ENCODE measurements at places on chromosomes 4 and X. TPM values are rescaled to one million over a fixed set of nuclear protein-coding genes. Genes with fewer than 3 reads are reported as not detected.
A peak's percentile ranks its signal among the peaks of the same experiment; 100 is the strongest.

GRCh38 chr4:13525606-13526281 is 18.6 kb downstream of the NKX3-2 start:
- no peak for DNase-seq

Gene HOPX
- total RNA-seq = 281 TPM

GRCh38 chr4:8167291-8167690 is 8.7 kb upstream of the ABLIM2 start:
- no peak for DNase-seq

- DNase-seq = peak; percentile 84
Measured at GRCh38 chrX:118839334-118839958, 15.8 kb downstream of the ZCCHC12 start.

Gene GNL3L
- total RNA-seq = 91.0 TPM

DNA sequence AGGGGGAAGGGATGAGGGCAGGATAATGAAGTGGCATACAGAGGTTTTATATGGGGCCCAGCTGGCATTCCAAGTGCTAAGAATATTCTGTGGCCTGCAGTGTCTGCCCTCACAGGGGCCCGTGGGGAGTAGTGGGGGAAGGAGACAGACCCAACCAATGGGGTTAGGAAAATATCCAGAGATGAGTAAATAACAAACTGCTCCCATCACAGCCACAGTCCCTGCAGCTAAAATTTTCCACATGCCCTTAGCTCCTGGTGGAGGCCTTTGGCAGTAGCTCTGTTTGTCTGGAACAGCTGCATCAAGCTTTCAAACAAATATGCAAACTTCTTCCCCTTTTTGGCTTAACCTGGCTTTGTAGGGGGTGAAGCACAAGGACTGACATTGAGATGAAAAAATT is 3.1 kb downstream of the SRPX2 start:
- DNase-seq = no peak

DNA sequence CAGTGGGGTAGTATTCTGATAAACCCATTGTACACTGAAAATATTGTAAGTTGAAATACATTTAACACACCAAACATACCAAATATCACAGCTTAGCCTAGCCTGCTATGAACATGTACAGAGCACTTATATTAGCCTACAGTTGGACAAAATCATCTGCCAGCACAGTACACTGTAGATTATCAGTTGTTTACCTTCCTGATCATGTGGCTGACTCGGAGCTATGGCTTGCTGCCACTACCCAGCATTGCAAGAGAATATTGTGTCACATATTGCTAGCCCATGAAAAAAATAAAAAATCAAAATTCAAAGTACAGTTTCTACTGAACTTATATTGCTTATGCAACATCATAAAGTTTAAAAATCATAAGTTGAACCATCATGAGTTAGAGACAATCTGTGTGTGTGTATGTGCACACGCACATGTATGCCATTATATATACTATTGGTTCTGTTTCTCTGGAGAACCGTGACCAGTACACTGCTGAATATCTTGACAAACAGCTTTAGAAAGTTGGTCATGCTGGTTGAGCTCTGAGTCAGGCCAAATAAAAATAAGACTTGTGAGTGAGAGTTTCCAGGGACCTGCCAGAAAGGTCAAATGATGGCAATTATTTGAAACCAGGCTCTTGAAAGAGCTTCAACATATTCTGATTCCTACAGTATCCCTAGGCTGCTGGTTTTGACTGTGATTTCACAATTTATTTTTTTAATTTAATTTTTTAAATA is 238.5 kb downstream of the PRR32 start:
- DNase-seq = no peak

Gene GLRA3
- total RNA-seq = not detected

DNA sequence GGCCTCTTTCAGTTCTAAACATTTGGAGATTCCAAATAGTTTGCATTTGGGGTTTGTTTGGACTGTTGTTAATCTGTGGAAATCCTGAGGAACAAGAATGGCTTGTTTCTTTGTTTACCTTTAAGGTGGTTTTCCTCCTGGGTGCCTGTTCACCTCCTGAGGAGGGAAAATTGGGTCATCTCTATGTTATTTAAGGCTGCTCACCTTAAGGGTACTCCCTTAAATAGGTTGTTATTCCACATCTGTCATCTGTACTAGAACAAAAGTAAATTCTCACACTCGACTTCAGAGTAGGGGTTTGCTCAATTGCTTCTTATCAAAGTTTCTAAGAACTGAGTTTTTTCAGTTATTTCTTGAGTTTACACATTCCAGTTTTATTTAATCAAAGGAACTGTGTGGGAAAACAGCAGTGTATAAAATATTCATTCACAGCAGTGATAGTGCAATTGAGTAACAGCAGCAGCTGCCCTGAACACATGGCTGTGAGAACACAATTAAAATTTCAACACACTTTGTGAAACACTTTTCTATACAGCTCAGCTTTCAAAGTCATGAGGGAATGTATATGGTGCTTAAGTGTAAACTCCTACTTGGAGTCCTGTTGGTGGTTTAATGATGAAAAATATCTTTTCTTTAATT is 238.5 kb upstream of the PGRMC2 start:
- DNase-seq = no peak

DNA sequence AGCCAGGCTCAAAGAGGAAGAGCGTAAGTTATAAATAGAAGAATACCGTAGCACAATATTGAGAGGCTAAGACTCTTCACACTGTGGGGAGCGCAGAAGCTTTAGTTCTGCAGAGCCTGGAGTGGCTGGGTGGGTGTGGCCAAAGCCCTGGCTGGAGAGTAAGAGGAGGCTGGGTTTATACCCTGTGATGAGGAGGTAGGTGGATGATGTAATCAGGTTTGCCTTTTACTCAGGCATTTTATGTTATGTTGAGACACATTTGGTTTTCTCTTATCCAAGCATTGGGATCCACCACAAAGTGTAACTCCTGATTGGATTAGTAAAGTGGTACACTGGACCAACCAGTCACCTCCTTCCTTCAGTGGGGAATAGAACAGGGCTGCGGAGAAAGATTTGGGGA is 13.9 kb downstream of the CDS1 start:
- no peak for DNase-seq

GRCh38 chrX:122004127-122004526 is 956.7 kb downstream of the GLUD2 start:
- DNase-seq = no peak

Gene CLDN2
- not detected for total RNA-seq

Gene MAGEA11
- not detected for total RNA-seq

Gene FGG
- total RNA-seq = not detected

DNA sequence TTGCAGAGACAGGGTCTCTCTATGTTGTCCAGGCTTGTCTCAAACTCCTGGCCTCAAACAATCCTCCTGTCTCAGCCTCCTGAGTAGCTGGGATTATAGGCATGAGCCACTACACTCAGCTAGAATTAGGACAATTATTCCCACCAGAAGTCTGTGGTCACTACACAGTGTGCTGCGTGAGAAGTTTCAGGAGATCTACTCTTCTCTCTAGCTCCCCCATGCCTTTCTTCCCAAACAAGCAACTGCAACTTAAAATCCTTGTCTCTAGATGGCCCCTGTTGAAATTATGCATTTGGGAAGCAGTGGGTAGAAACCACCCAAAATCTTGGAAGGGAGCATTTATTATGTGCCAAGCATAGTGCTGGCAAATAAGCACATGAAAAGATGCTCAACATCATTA is 21.1 kb upstream of the MAP7D3 start:
- DNase-seq = no peak

DNA sequence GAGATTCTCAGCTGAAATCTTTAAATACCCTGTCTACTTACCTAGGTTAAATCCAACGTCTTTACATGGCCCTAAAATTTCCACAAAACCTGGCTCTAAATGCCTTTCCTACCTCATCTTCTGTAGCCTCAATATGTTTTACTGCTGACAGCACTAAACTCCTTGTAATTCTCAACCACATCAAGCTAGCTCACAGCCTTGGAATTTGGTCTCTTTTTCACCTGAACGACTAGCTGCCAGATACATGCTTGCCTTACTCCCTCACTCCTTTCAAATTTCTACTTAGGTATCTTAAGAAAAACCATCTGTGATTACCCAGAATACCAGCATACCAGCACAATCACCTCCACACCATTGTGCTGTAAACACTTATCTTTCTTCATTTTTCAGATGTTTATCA is 635.6 kb upstream of the PCDH10 start:
- DNase-seq = no peak

DNA sequence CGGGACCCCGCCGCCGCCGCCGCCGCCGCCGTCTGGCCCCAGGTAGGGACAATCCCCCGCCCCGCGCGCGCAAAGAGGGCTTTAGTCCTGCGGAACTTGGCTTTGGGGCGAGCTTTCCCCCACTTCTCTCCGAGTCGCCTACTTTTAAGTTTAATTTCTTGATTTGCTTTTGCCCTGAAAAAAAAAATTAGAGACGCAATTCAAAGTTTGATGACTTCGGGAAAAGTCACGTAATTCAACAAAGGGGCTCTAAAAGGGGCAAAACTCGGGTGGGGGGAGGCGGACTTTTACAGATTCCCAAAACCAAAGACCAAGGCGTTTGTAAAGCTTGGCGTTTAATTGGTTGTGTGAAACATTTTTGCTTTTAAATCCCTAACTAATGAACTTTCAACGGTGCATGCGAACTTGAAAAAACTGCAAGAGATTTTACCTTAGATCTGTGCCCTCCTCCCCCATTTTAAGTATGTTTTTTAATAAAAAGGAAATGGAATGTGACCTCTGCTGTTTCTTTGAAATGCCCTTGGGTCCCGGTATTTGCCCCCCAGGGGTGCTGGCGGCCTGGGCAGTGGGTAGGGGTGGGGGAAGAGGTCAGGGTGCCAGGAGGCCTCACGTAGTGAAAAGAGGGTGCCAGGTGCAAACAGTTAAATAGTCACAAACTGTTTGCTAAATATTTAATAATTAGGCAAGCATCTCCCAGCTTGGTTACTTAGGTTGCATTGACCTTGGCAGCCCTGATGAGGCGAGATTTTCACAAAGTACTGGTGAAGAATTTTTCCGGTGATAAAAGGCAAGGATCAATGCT is 209.7 kb downstream of the NWD2 start:
- no peak for DNase-seq

- no peak for DNase-seq
Measured at GRCh38 chr4:72953571-72953970, 115.9 kb downstream of the COX18 start.

DNA sequence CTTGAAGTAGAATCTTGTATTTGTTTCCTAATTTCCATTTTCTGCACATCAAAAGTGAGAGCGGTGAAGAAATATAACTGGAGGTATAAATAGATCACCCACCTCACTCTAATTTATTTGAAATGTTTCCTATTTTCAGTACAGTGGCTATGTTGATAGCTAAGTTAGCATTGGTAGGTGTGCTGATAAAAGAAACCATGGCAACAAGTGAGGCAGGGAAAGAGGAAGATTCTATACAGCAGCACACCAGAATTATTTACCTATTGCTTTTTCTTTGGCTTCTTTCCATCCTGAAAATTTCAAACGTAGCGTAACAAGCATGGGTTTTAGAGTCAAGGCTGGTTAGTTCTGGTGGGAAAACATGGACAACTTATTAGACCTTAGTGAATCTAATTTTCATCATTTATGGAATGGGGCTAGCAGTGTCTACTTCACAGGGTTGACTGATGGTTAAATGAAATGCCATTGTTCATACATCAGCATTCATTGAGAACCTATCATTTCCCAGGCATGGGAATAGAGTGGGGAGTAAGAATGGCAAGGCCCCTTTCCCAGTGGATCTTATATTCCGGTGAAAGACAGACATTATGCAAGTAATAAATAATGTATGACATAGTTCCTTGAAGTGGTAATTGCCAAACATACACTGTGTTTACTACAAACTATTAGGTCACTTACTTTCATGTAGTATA is 30.6 kb upstream of the CTSO start:
- no peak for DNase-seq

- DNase-seq = no peak
Measured at GRCh38 chr4:94274912-94275311, 67.2 kb downstream of the SMARCAD1 start.

Gene NAA11
- total RNA-seq = not detected

Gene HS6ST2
- 0.36 TPM for total RNA-seq

GRCh38 chr4:85792376-85793232 is 317.7 kb downstream of the ARHGAP24 start:
- no peak for DNase-seq

DNA sequence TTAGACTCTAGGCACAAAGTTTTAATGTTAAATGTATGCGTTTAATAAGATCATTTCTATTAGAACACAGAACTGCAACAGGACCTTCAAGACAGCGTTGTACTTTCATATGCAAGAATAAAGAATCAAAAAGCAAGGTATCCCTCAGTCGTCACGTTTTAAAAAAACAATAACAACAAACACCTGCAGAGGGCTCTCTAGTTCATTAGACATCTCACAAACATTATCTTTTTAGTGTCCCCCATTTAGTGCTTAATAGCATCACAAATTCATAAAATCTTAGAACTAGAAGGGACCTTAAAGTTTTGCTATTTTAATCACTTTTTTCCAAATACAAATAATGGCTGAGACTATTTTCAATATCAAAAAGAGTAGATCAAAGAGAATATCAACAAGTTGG is 236.6 kb downstream of the DCHS2 start:
- no peak for DNase-seq

DNA sequence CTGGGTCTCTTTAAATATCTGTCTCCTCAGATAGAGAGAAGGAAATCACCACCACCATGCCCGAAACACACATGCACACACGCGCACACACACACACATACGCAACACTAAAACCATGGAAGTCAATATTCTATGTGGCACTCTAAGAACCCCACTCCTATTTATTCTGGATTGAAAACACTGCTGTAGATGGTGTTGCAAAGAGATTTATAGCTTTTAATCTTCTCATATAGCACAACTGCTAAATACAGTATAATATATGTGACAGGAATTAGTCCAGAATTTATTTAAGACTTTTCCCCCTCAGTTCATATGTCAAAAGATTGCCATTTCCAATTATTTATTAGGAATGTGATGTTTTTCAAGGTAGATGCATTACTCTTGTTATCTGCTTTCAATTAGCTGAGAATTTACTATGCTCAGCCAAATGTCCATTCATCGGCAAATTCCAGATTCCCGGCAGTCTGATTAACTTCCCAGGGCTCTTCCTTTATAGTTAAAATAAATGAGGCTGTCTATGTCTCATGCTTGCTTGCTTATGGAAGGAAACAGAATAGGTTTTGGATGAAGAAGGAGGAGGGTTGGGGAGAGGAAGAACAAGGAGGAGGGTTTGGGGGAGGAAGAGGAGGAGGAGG is 115.4 kb upstream of the NDP start:
- no peak for DNase-seq

Gene RPL39
- 1,043 TPM for total RNA-seq

Gene TMEM35A
- total RNA-seq = not detected

Gene NPNT
- total RNA-seq = not detected

- DNase-seq = no peak
Measured at GRCh38 chr4:138643827-138644226, 371.8 kb upstream of the NOCT start.

DNA sequence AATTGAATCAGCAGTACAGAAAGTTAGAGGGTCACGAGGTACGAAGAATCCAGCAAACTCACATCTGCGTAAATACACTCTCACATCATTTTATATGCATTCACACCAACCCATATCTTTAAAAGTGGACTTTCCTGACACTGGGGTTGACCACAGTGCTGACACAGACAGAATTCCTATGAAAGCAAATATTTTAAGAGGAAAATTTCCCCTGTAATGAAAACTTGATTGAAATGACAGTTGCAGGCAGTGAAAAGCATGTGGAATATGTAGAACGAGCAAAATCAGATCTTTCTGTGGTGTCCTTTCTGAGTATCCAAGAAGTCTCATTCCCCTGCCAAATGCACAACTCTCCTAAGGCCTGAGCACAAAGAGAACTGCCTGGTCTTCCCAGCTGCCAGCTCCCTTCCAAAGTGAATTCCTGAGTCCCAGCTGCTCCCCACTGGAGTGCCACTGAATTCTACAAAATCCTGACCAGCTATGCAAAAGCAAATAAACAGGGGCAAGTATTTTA is 50.5 kb upstream of the FAM9C start:
- DNase-seq = no peak

GRCh38 chrX:105018865-105019264 is 201.6 kb downstream of the TEX13A start:
- DNase-seq = no peak
